Uterine smooth muscle cell (primary cell): ENCODE measurements at places on chromosomes 3 and 15. TPM values are rescaled to one million over a fixed set of nuclear protein-coding genes. Genes with fewer than 3 reads are reported as not detected.

The SPTSSB gene
- under 0.01 and 20.3 TPM in 2 replicates for total RNA-seq

The HYAL1 gene
- 0.50 and 0.66 TPM in 2 replicates for total RNA-seq

The CCR2 gene
- not detected in 2 replicates for total RNA-seq

The PLA2G4D gene
- total RNA-seq: not detected in 2 replicates

The PCSK6 gene
- 0.44 and 1.2 TPM in 2 replicates for total RNA-seq

The MORC1 gene
- total RNA-seq: not detected in 2 replicates

The NGRN gene
- 71.2 and 76.0 TPM in 2 replicates for total RNA-seq

The SCG5 gene
- total RNA-seq: 3.2 and 14.7 TPM in 2 replicates

The TTBK2 gene
- 7.4 and 13.5 TPM in 2 replicates for total RNA-seq

The FEZF2 gene
- total RNA-seq: not detected in 2 replicates

The SLC2A2 gene
- total RNA-seq: not detected in 2 replicates

The WDR72 gene
- total RNA-seq: not detected in 2 replicates

The LRRC31 gene
- total RNA-seq: not detected in 2 replicates

The NAALADL2 gene
- total RNA-seq: 11.9 and 13.7 TPM in 2 replicates

The MCTP2 gene
- total RNA-seq: 2.2 and 4.1 TPM in 2 replicates

The KBTBD8 gene
- 3.2 and 4.0 TPM in 2 replicates for total RNA-seq

The EXD1 gene
- total RNA-seq: 0.11 TPM in 1 of 2 replicates, not detected in the other

The SI gene
- not detected in 2 replicates for total RNA-seq

The TMEM266 gene
- not detected in 2 replicates for total RNA-seq

The MUC4 gene
- under 0.01 TPM in 1 of 2 replicates, not detected in the other for total RNA-seq

The ATP13A4 gene
- 0.50 and 0.55 TPM in 2 replicates for total RNA-seq

The LRTM1 gene
- not detected in 2 replicates for total RNA-seq

The DAZL gene
- not detected in 2 replicates for total RNA-seq

The LEKR1 gene
- total RNA-seq: 0.37 and 1.3 TPM in 2 replicates

The INSYN1 gene
- total RNA-seq: 0.11 and 0.50 TPM in 2 replicates

The TRIP4 gene
- total RNA-seq: 11.6 and 14.5 TPM in 2 replicates

The GABRA5 gene
- 0.50 TPM in 1 of 2 replicates, not detected in the other for total RNA-seq

The GOLGA6A gene
- under 0.01 TPM in 1 of 2 replicates, not detected in the other for total RNA-seq

The MUSTN1 gene
- total RNA-seq: 0.50 TPM in 1 of 2 replicates, not detected in the other

The PDZRN3 gene
- 22.8 and 27.7 TPM in 2 replicates for total RNA-seq

The SLC6A20 gene
- not detected in 2 replicates for total RNA-seq

The UBAP1L gene
- total RNA-seq: 1.3 and 1.7 TPM in 2 replicates

The GOLGA8Q gene
- total RNA-seq: 1.9 and 2.2 TPM in 2 replicates

The BFSP2 gene
- total RNA-seq: not detected in 2 replicates

The IL17RC gene
- 43.3 and 43.7 TPM in 2 replicates for total RNA-seq

The FEM1B gene
- 57.2 and 77.5 TPM in 2 replicates for total RNA-seq

The CDV3 gene
- total RNA-seq: 177 and 192 TPM in 2 replicates

The CPN2 gene
- not detected in 2 replicates for total RNA-seq

The ROBO2 gene
- 0.37 and 0.55 TPM in 2 replicates for total RNA-seq

The CKMT1A gene
- not detected in 2 replicates for total RNA-seq

The MAGEL2 gene
- under 0.01 and 0.25 TPM in 2 replicates for total RNA-seq

The KCTD6 gene
- total RNA-seq: 9.2 and 9.4 TPM in 2 replicates

The DNASE1L3 gene
- total RNA-seq: not detected in 2 replicates
